ENCODE measurements at places on chromosomes 2 and 18.

- DNase-seq = no peak
Measured at GRCh38 chr2:136168720-136169119, 50.8 kb upstream of the CXCR4 start.

GRCh38 chr2:79789811-79790210 lies 277.0 kb downstream of the CTNNA2 start:
- no peak for DNase-seq

GRCh38 chr2:68377137-68377780 lies 12.2 kb downstream of the PLEK start:
- no peak for DNase-seq

- no peak for DNase-seq
Measured at GRCh38 chr2:5519286-5519685, 172.9 kb upstream of the SOX11 start.

DNA sequence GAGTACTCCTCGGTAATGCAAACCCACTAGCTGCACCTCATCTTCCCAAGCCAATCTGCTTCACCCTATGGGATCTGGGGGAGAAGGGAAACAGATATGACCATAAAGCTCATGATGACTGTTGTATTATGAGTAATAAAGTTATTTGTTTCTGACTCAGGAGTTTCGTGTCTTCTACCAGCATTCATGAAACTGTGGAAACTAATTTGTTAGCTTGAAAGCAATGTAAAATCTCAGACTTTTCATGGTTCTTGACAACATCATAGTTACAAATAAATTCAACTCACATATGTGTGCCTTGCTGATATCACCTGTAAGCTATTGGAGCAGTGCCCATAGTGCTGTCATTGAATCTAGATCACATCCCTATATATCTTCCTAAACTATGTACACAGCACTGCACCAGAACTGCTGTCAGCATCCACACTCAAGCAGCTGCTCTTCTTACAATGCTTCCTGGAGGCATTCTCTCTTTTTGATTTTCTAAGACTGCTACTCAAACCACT lies 135.6 kb upstream of the KYNU start:
- DNase-seq = no peak

DNA sequence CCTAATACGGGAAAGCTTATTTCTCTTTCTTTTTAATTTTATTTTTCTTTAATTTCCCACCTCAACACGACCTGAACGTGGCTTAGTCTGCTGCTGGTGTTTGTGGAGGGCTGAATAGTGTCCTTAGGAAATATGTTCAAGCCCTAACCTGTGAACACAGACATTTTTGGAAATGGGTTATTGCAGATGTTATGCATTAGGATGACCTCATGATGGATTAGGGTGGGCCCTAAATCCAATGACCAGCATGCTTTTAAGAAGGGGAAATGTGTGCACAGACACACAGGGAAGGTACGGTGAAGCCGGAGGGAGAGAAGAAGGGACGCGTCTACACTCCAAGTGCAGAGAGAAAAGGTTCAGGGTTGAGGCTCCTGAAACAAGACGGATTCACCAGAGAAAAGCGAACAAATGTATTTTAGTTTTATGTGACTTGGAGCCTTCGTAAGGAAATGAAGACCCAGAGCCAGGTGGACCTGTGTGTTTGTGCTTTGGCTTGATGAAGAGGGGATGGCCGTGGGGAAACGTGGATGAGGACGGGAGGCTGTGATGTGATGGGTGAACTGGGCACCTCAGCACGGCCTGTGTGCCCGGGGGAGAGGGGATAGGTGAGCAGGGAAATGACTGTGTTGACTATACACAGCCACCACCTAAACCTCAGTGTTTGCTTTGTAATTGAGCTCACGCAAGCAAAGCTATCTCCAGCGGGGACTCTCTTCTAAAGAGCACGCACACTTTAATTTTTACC lies 37.5 kb downstream of the RTP5 start:
- DNase-seq = no peak

- DNase-seq = no peak
Measured at GRCh38 chr2:6441800-6442199, 423.9 kb downstream of the CMPK2 start.

Measured in stimulated activated CD4-positive, alpha-beta T cell treated with anti-CD3 and anti-CD28 coated beads, Interleukin-1b, Interleukin-23, amount 100 ng/mL, for 1 hour (primary cell).